ENCODE measurements at places on chromosomes 13 and 19.

GRCh38 chr13:20351281-20352022 lies 119.3 kb upstream of the GJB6 start:
- no peak for DNase-seq

DNA sequence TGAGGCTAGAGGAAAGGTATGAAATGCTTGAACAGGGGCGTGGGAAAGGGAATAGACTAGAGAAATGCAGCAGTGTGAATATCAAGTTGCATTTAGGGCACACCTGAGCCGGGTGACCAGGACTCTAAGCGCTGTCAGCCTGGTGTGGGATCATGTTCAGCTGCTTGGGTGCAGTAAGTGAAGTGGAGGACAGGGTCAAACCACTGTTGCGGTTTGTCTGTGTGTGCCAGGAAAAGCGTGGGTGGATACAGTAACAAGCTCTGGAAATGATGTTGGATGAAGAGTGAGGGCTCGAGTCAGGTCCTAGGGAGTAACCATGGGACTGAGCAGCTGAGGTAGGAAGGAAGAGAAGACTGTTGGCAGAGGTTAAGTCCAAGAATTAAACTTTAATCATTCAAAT lies 15.8 kb downstream of the DGKH start:
- DNase-seq, result peak; percentile 17

GRCh38 chr19:35904311-35905068 lies 2.2 kb downstream of the HCST start:
- DNase-seq, result no peak

GRCh38 chr13:31725841-31726240 lies 13.5 kb upstream of the RXFP2 start:
- no peak for DNase-seq

GRCh38 chr19:29871143-29871542 lies 59.4 kb downstream of the CCNE1 start:
- DNase-seq, result no peak

DNA sequence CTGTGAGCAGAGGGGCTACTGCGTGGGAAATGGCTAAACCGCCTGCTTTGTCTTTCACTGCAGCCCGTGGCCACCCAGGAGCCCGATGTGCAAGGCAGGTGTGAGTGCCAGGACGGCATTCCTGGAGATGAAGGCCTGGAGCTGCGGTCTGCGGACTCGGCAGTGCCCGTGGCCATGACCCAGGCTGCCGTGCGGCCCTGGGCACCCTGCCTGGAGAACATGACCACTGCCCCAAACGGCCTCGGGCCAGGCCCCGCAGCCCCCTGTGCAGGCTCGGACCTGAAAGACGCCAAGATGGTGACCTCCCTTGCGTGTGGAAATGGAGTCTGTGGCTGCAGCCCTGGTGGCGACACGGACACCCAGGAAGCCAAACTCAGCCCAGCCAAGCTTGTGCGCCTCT lies 62.2 kb downstream of the SPATA13 start:
- DNase-seq, result no peak

DNA sequence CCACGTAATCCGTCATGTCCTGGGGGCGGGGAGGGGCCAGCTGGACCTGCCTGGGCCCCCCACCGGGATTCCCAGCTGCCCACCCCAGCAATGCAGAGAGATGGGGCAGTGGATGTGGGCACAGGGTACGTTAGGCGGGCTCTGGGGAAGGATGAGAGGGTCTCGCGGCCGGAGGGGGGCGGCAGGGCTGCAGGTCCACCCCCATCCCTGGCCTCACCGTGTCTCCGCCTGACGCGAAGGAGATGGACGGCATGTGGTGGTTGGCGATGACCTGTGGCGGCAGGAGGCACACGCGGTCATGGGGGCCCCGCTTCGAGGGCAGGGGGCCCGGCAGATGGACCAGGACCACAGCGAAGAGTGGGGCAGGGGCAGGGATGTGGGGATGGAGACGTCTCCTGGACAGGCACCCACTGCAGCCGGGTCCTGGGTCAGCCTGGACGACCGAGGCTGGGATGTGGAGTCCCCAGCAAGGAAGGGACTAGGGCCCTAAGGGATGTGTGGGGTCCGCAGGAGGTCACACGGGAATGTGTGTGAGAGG lies 24.4 kb downstream of the SHC2 start:
- DNase-seq, result no peak

DNA sequence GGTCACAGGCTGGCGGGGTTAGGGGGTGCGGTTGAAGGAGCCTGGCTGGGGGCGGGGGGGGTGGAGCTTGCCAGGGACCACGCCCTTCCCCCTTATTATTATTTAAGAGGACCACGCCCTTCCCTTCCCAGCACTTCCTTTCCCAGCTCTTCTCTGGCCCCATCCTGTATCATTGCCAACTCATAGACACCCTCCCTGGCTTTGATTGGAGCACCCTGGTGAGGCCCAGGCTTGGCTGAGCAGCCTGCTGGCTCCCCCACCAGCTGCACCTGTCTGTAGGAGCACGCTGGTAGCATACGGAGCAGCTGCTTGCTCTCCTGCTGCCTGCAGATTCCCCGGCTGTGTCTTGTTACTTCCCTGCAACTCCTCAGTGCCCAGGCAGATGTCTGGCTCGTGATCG lies 62.5 kb upstream of the PDX1 start:
- DNase-seq, result peak; percentile 4

GRCh38 chr19:18861917-18862316 lies 30.2 kb downstream of the UPF1 start:
- DNase-seq, result no peak

- DNase-seq, result no peak
Measured at GRCh38 chr19:18910801-18911436, 8.3 kb downstream of the COPE start.

- no peak for DNase-seq
Measured at GRCh38 chr13:113562844-113563243, 21.7 kb upstream of the TFDP1 start.

- DNase-seq, result peak; percentile 37
Measured at GRCh38 chr13:86870444-86870843, 800.7 kb upstream of the SLITRK5 start.

DNA sequence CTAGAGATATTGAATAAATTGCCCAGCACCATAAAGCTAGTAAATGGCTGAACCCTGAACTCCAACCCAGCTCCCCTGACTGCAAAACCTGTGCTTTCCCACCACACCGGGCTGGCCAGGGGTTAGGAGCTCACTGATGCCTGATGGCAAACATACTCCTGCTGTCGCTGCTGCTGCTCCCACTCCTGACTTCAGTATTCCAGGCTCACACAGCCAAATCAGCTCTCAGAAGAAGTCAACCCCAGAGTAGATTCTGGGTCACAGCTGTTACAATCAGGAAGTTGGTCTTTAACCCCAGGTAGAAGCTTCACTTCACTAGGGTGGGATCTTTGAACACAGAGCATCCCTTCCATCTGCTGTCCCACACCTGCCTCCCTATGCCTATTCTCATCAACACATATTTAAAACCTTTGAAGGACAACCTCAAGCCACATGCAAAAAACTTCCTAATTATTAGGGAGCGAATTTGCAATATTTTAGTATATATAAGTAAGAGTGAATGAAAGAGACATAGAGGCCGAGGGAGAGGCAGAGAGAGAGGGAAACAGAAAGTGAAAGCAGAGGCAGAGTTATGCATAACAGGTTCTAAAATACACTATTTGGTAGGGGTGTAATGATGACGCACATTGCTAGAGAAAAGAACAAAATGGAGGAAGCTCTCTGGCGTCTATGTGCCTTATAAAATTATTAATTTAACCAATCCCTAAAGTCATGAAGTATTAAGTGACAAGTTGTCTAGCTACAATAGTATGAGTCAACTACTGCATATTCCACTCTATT lies 99.4 kb upstream of the SERP2 start:
- DNase-seq, result no peak

GRCh38 chr19:55115446-55116065 lies 1.9 kb downstream of the PPP1R12C start:
- no peak for DNase-seq

DNA sequence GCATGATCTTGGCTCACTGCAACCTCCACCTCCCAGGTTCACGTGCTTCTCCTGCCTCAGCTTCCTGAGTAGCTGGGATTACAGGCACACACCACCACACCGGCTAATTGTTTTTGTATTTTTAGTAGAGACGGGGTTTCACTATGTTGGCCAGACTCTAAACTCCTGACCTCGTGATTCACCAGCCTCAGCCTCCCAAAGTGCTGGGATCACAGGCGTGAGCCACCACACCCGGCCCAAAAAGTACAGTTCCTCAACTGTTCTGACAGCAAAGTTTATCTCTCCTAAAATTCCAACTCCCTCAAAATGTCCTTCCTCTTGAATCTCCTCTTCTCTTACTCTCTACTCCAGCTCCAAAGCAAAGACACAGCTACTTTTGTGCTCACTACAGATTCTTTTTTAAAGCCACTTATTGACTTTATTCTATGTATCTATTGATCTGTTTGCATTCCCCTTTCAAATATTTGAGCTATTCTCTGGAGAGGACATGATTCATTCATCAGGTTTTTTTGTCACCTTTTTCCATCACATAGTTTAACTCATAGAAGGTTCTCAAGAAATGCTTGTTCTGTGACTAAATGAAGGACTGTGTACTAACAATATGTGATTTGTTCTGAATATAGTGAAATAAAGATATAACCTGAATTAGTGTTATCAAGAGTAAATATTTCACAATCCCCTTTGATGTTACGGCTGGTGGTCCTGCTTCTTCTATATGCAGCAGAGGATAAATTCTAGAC lies 142.2 kb downstream of the TBC1D4 start:
- DNase-seq, result no peak

GRCh38 chr19:30739394-30739793 lies 367.2 kb downstream of the ZNF536 start:
- no peak for DNase-seq

GRCh38 chr19:13946414-13946813 lies 5.9 kb upstream of the DCAF15 start:
- DNase-seq, result no peak

- DNase-seq, result no peak
Measured at GRCh38 chr13:113660066-113660465, 2.1 kb upstream of the ATP4B start.

- no peak for DNase-seq
Measured at GRCh38 chr13:76717092-76717491, 169.1 kb downstream of the KCTD12 start.

DNA sequence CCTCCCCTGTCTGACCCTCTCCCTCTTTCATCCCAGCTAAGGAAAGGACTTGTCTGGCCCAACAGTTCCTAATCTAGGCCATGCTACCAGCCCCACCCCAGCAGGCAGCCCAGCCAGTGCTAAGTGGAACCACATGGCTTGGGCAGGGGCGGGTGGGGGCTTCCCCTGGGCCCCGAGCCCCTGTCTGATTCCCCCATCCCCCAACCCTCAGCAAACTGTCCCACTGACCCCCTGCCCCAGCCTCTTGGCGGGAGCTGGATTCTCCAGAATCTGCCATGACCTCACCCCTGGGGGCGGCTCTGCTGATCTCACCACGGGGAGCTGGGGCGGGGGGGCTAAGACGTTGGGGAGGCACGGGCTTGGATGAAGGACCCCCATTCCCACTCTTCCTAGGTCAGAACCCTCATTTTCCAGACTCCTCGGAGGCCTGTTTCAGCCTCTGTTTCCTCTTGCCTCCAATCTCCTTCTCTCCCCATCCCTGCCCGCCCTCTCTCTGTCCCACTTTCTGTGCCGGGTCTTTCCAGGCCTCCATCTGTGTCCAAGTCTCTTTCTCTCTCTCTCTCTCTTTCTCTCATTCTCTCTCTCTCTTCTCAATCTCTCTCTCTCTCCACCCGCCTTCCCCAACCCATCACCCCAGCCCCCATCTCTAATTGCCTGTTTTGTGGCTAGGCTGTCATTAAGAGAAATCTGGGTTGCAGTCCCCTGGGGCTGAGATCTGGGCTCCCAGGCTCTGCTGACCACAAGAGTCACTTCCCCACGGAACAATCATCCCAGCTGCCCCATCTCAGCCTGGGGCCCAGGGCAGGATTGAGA lies 2.7 kb downstream of the COL5A3 start:
- DNase-seq, result peak; percentile 24

DNA sequence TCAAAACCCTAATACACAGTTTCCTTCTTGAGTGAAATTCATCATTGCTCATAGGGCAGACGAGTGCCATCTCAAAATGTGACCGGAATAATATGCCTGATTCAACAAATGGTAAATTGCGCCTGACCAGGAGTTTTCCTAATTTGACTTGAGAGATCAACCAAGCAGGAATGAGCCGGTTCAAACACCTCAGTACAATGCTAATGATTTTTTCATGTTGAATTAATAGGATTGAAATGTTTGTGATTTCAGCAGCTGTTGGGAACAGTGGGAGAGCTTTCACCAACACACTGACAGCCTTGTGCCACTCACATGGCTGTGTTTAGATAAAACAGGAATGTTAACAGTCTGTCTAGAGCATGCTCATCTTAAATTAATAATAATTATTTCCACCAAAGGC lies 484.8 kb downstream of the PCDH9 start:
- DNase-seq, result no peak

GRCh38 chr19:4362101-4362828 lies 18.9 kb downstream of the MPND start:
- no peak for DNase-seq

GRCh38 chr13:36998624-36999041 lies 507 bp downstream of the ALG5 start:
- DNase-seq, result no peak

- DNase-seq, result no peak
Measured at GRCh38 chr19:2665103-2665502, 37.4 kb downstream of the GNG7 start.

DNA sequence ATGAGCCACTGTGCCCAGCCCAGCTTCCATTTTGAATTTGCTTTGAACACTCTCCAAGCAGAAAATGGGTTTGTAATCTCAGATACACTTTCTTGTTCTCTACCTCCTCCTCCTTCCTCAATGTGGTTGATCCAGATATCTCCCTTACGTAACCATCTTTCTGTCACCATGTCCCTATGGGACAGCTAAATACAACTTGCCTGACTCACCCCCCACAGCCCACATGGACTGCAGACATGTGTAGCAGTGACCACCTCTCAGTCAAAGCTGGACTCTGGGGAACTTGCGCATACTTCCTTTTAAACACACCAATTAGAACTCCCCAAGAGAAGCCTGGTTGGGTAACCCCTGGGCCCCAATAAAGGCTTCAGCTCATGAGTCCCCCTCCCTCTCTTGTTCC lies 10.8 kb upstream of the ZNF799 start:
- DNase-seq, result no peak

DNA sequence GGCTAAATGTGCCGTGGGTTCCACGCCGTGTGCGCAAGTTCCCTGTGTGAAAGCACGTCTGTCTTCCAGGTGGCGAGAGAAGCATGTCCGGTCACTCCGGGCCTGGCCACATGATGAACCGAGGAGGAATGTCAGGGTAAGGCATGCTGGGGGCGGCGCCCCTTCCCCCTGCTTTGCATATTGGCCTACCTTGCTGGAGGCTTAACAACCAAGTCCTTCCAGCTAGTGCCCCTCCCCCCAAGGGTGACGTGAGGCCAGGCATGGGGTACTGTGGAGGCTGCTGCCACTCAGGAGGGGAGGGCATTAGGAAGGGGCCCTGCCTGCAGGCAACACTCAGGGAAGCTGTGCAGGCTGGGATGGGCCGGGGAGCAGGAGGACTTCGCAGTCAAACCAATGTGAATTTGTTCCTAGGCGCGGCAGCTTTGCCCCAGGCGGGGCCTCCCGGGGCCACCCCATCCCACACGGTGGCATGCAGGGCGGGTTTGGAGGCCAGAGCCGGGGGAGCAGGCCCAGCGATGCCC lies 12.5 kb downstream of the MICOS13 start:
- DNase-seq, result no peak
